ENCODE measurements at places on chromosomes 16 and 17.

- DNase-seq = no peak
These were observed 826 bp upstream of the MPO start for GRCh38 chr17:58281511-58282011.

GRCh38 chr17:80034791-80035686, 633 bp downstream of the TBC1D16 start:
- no peak for DNase-seq

GRCh38 chr16:85384833-85385462, 228.2 kb upstream of the GSE1 start:
- no peak for DNase-seq

DNA sequence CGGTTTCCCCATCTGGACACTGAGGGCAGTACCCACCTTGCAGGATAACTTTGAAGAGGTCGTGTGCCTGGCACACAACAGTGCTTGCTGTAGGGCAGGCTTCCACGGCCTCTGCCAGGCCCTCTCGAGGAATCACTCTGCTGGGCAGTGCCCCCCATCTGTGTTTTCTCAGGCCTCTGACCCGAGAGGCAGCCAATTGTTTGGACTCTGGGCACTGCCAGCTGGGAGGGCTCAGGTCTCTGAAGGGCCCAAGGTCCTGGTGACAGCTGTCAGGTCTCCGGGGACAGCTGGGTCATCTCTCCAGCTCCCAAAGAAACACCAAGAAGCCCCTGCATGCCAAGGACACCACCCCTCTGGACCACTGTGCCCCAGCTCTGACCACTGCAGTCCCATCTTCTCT, 1.0 kb upstream of the RAB26 start:
- DNase-seq = no peak

Measured in NCI-H1092 (cell line).